Muscle of leg (tissue), 16 donors: ENCODE measurements at places on chromosomes 11 and 22. TPM values are rescaled to one million over a fixed set of nuclear protein-coding genes. Genes with fewer than 3 reads are reported as not detected.

The LARGE2 gene
- 0.70 TPM for polyA plus RNA-seq

The PACSIN2 gene
- 24.3 TPM for polyA plus RNA-seq

The HORMAD2 gene
- not detected for polyA plus RNA-seq

The FOLH1 gene
- 2.0 TPM for polyA plus RNA-seq

The FDXACB1 gene
- 2.2 TPM for polyA plus RNA-seq

The KRTAP5-7 gene
- not detected for polyA plus RNA-seq

The MEI1 gene
- 0.88 TPM for polyA plus RNA-seq

The GSTT2 gene
- 1.7 TPM for polyA plus RNA-seq

The NELL1 gene
- polyA plus RNA-seq = 6.0 TPM

The BAIAP2L2 gene
- polyA plus RNA-seq = 0.61 TPM

The SLC35F2 gene
- 3.1 TPM for polyA plus RNA-seq

The SMTNL1 gene
- polyA plus RNA-seq = 208 TPM

The METTL15 gene
- 11.5 TPM for polyA plus RNA-seq

The CD248 gene
- 97.4 TPM for polyA plus RNA-seq

The EED gene
- 19.2 TPM for polyA plus RNA-seq

The TMEM121B gene
- polyA plus RNA-seq = 5.5 TPM

The LDHAL6A gene
- polyA plus RNA-seq = 0.67 TPM

The CCDC188 gene
- 0.84 TPM for polyA plus RNA-seq

The MMP20 gene
- not detected for polyA plus RNA-seq

The RFPL2 gene
- not detected for polyA plus RNA-seq

The RFPL1 gene
- not detected for polyA plus RNA-seq

The NUDT22 gene
- polyA plus RNA-seq = 16.2 TPM

The OR4D5 gene
- polyA plus RNA-seq = not detected
